SJCRH30 (cell line): ENCODE measurements at places on chromosomes 4 and X.

- H3K4me3 ChIP-seq, result no peak overlapping the region
- peaks cover 6% of the 10 kb centered on the region for H3K4me1 ChIP-seq
- no peaks in the 10 kb centered on the region for H3K27me3 ChIP-seq
- peak overlapping the region; percentile 27 for H3K27ac ChIP-seq
These were observed 249.5 kb downstream of the BCOR start for GRCh38 chrX:39848243-39848642.

- H3K27me3 ChIP-seq, result no peaks in the 10 kb centered on the region
- no peaks in the 10 kb centered on the region for H3K36me3 ChIP-seq
- H3K4me1 ChIP-seq, result no peaks in the 10 kb centered on the region
- H3K4me3 ChIP-seq, result no peak overlapping the region
- DNase-seq, result no peak
These were observed 27.0 kb upstream of the FAM47B start for GRCh38 chrX:34915463-34916225.

DNA sequence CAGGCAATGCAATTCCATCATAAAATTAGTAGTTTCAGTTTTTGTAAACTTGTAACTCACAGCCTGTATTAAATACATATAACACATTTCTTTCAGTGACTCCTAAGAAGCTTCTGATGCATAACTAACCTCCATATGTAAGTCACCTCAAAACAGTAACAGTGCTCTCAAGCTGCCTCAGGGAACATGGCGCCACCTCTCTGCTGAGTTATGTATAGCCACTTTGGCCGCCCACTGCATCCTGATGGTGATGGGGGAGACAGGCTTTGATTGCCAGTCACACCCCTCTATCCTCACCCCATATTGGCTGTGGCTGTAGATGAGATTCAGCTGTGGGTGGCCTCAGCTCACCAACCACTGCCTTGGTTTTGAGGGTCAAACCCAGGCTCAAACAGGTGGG is 54.3 kb downstream of the LRBA start:
- H3K4me1 ChIP-seq, result no peaks in the 10 kb centered on the region
- H3K36me3 ChIP-seq, result no peaks in the 10 kb centered on the region
- H3K4me3 ChIP-seq, result no peak overlapping the region
- no peak overlapping the region for H3K27ac ChIP-seq
- DNase-seq, result peak; percentile 16

DNA sequence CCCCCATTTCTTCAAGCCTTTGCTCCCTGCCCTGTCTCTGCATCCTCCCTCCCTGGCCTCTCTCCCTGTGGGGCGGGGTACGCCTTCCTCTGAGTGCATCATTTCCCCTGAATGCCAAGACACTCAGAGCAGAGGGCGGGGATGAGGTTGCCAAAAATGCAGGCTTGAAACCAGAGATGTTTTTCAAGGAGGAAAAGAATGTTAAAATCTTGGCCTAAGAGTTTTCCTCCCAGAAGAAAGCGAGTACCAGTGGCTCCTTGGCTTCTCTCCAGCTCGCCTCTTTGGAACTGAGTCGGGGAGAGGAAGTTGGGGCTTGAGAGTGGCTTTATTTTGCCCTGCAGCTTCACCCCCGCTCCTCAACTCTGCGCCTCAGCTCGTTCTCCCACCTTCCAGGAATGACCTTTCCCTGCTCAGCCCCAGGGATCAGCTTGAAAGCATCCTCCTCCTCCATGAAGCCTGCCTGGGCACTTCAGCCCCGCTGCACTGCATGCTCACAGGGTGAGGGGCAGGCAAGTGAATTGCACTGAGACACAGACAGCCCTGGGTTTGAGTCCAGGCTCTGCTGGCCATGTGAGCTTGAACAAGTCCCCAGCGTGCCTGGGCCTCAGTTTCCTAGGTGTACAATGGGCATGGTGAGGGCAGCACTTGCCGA is 57.5 kb upstream of the SORCS2 start:
- H3K36me3 ChIP-seq, result no peaks in the 10 kb centered on the region
- H3K27ac ChIP-seq, result no peak overlapping the region
- H3K27me3 ChIP-seq, result no peaks in the 10 kb centered on the region
- peaks cover 8% of the 10 kb centered on the region; the same call in 1 of the 2 replicates for H3K4me1 ChIP-seq
- DNase-seq, result peak; percentile 51

DNA sequence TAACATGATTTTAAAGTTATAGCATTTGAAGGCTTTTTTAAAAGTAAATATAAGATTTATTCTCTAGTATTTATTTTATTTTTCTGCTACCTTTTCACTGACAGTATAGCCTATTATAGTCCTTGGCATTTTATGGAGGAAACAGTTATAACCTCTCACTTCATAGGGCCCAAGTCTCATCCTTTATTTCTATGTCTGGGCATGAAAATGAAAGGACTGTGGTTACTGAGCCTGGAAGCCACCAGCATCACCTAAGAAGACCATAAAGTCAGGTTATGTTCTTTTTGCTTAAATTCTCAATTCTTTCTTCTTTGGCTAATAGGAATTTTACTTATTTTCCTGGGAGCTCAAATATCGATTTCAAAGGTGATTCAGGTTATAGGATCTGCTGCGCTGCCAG is 494.7 kb upstream of the TECRL start:
- H3K27ac ChIP-seq, result no peak overlapping the region
- DNase-seq, result no peak
- H3K27me3 ChIP-seq, result no peaks in the 10 kb centered on the region
- H3K4me3 ChIP-seq, result no peak overlapping the region
